ENCODE measurements at places on chromosomes 12 and 14.

- DNase-seq = no peak
Observed at GRCh38 chr12:66708704-66709456, 30.0 kb upstream of the GRIP1 start.

GRCh38 chr14:53851394-53852090 lies 105.1 kb downstream of the BMP4 start:
- DNase-seq = no peak

DNA sequence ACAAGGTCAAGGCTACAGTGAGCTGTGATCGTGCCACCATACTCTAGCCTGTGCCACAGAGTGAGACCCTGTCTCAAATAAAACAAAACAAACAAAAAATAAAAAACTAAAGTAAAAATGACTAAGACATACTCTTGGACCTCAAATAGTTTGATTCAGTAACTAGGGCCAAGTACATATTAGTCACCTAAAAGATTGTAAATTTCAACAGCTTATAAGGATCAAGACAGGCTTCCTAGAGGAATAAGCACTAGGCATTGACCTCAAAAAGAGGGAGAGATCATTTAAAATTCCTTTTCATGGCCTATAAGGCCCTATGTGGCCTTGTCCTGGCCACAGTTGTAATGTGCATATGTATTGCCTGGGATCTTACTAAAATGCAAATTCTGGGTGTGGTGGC lies 46.0 kb upstream of the CHST11 start:
- no peak for DNase-seq

- no peak for DNase-seq
Observed at GRCh38 chr12:19689801-19690472, 250.6 kb downstream of the AEBP2 start.

DNA sequence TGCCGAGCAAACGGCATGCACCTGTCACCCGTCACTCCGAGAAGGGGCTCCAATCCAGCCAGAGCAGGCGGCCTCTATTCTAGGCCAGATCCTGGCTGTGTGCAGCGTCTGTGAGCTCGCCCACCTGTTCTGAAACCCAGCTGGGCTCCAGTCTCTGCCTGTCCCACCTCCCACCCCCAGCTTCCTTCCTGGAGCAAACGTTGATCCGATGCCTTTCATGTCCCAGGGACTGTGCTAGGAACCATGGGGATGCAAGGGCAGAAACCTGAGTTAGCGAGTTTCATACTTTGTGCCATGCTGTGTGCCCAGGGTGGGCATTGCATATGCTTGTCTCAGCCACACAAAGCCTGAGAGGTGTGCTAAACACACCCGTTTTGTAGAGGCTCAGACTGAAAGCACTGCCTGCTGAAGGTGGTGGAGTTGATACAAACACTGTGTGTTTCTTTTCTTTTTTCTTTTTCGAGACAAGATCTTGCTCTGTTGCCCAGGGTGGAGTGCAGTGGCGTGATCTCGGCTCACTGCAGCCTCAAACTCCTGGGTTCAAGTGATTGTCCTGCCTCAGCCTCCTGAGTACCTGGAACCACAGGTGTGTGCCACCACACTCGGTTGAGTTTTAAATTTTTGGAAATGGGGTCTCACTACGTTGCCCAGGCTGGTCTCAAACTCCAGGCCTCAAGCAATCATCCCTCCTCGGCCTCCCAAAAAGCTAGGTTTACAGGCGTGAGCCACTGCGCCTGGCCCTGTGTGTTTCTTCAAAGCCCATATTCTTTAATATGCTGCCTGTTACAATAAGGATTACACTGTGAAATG lies 84.1 kb upstream of the MED13L start:
- DNase-seq = no peak

DNA sequence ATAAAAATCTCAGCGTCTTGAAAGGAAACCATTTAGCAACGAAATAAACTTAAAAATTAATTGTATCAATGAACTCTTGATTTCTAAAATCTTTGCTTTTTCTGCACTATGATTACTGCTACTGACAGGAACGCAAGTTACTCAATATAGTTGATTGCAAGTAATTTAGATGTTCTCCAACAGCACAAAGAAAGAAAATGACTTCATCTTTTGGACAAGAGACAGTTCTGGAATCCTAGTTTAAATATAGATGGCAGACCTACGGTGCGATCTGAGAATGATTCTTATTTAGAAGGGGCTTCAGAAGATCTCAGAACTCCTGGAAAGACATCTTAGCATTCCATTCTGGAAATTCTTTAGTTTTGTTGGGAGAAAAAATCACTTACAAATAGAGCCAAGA lies 1.4 kb upstream of the SUDS3 start:
- DNase-seq = no peak

GRCh38 chr12:81596558-81596957 lies 162.6 kb downstream of the PPFIA2 start:
- no peak for DNase-seq

DNA sequence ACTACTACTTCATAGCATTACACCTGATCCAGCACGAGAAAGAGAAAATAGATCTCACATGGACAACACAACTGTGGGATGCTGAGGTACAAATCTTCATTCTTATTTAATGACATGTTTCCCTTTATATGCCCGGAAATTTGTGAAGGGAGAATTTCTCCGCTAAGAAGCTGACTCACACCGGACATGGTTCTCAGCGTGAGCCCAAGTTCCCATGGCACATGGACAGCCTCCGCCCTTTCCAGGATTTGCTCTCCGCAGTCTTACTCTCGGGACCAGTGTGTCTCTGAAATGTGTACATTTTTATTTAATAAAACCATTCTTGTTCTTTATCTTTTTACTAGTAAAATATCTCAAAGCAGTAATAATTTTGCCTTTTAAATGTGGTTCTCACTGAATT lies 1154.8 kb downstream of the TMEM121 start:
- DNase-seq = no peak

DNA sequence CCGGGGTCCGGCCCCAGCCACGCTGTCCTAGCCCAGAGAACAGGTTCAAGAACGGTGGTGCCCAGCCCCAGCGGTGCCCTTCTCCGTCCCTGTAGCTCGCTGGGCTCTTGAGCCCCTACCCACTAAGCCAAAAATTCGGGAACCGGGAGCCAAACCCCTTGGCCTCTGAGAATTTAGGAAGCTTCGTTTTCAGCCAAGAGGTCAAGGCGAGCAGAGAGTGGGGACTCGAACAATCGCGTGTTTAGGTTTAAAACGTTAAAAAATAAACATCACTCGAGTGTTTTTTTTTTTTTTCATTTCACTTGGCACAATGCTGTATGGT lies 6.2 kb downstream of the SIX1 start:
- no peak for DNase-seq

- no peak for DNase-seq
Observed at GRCh38 chr12:54279227-54279631, 693 bp downstream of the CBX5 start.

DNA sequence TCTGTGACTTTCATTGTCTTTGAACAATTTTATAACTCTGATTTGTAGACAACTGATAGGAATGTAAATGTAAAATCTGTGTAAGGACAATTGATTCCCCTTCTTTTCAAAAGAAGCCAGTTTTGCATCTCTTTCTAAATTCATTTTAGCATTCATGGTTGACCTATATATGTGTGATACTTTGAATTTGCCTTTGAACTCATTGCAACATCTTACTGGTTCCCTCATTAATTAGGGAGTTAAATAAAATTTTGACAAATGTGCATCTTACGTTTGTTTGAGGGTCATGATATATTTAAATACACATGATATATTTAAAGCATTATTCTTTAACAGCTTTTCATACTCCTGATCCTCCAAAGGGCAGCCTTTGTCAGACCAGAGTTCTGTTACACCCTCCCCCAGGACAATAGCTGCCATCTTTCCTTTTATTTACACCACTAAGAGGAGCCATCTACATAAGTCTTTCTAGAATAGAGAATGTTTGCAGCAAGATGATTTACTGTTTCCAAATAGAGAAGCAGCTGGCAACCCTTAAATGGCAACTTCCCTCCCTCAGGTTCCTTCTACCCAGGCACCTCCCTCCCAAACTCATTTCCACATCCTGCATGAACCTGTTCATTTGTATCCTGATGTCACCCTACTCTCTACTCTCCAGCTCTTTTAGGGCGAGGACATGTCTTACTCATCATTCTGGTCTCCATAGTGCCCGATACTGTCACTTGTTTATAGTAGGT lies 40.2 kb upstream of the APPL2 start:
- DNase-seq = no peak

Data from occipital lobe (tissue), 3 donors.